ENCODE measurements at places on chromosomes 7 and 10. TPM values are rescaled to one million over a fixed set of nuclear protein-coding genes. Genes with fewer than 3 reads are reported as not detected.

ELAPOR2 gene
- total RNA-seq, result 84.1 TPM

ITPRID1 gene
- not detected for total RNA-seq

PTN gene
- not detected for total RNA-seq

IFIT1B gene
- total RNA-seq, result not detected

AKR1C8 gene
- not detected for total RNA-seq

All from lung microvascular endothelial cell (primary cell).